AML-193 (cell line): ENCODE measurements at places on chromosomes 5 and 9.

DNA sequence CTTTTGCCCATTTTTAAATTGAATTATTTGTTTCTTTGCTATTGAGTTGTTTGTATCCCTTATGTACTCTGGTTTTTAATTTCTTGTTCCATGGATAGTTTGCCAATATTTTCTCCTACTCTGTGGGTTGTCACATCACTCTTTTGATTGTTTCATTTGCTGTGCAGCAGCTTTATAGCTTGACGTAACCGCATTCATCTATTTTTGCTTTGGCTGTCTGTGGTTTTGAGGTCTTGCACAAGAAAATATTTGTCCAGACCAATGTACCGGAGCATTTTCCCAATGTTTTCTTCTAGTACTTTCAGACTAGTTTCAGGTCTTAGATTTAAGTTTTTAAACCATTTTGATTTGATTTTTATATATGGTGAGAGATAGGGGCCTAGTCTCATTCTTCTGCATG, 36.2 kb upstream of the ZNF366 start:
- DNase-seq = no peak

GRCh38 chr9:72839085-72839484, 113.8 kb downstream of the ALDH1A1 start:
- no peak for DNase-seq

- DNase-seq = no peak
Observed at GRCh38 chr9:124489222-124489621, 18.0 kb downstream of the NR5A1 start.

GRCh38 chr5:169412831-169413230, 111.9 kb upstream of the SLIT3 start:
- DNase-seq = no peak

- no peak for DNase-seq
Observed at GRCh38 chr9:85909390-85909789, 31.6 kb upstream of the NAA35 start.

DNA sequence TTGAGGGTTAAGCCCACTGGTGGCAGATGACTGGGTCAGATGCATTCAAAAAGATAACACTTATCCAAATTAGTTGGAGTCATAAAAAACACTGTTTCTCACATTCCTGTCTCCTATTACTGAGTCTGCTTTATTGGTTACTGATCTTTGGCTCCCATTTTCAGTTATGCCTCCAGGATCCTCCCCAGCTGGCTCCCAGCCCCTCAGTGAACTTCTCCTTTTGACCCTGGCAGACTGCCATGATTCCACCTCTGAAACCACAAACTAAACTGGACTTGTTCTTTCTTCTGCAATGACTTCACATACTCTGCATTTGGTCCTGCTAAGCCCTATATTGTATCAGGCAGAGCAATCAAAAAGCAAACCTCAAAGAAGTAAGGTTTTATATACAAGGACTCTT, 860.8 kb upstream of the DMAC1 start:
- DNase-seq = peak; percentile 61

- DNase-seq = no peak
Observed at GRCh38 chr5:60463179-60463868, 236.6 kb downstream of the DEPDC1B start.

DNA sequence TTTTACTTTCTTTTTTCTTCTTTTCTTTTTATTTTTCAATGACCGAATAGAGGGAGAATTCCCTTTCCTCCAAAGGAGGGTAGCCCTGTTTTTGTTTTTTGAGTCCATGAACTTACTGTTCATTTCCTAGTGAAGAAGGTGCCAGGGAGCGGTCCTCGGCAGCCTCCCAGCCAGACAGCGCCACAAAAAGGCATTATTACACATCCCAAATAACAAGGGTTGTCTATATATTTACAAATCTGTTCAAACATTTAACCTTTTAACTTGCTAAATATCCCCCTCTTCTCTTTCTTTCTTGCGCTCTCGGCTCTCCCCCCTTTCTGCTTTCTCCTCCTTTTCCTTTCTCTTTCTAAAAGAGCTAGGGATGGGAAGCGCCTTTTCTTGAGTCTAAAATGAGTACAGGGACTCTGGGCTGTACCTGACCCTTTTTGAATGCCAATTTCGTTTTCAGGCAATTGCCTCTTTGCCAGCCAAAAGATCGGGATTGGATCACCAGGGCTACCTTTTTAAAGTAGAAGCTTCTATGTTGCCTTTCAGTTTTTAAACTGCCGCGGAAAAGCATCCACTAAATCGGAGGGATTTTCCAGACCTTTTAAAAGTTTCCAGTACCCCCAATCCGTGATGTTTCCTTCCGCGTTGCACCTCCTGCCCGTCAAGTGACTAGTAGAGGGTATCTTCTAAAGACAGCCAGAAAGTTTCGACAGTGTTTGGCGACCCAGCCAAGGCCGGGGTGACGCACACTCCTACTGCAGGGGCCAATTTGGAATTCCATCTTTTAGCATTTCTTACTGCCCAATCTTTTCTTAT, 125.6 kb downstream of the TMEM161B start:
- no peak for DNase-seq

- no peak for DNase-seq
Observed at GRCh38 chr5:153623751-153624450, 133.4 kb downstream of the GRIA1 start.

DNA sequence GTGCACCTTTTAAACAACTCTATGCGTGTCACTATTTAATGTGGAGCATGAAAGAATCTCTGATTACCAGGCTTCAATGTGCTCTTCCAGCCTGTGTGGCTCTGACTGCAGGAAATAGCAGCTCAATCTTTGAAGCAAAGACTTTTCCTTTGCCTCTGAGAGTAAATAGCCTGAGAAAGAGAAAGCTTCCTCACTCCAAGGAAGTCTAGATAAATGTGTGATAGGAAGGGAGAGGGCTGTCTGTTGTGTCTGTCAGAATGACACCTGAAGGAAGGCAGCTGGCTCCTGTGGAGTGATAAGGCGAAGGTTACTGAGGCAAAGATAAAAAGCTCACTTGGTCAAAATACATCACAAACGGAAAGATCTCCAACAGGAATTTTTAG, 205.3 kb upstream of the HAPLN1 start:
- no peak for DNase-seq

- no peak for DNase-seq
Observed at GRCh38 chr9:32627394-32627954, 8.0 kb downstream of the TAF1L start.

GRCh38 chr5:154072414-154073171, 33.8 kb downstream of the MFAP3 start:
- peak; percentile 70 for DNase-seq

DNA sequence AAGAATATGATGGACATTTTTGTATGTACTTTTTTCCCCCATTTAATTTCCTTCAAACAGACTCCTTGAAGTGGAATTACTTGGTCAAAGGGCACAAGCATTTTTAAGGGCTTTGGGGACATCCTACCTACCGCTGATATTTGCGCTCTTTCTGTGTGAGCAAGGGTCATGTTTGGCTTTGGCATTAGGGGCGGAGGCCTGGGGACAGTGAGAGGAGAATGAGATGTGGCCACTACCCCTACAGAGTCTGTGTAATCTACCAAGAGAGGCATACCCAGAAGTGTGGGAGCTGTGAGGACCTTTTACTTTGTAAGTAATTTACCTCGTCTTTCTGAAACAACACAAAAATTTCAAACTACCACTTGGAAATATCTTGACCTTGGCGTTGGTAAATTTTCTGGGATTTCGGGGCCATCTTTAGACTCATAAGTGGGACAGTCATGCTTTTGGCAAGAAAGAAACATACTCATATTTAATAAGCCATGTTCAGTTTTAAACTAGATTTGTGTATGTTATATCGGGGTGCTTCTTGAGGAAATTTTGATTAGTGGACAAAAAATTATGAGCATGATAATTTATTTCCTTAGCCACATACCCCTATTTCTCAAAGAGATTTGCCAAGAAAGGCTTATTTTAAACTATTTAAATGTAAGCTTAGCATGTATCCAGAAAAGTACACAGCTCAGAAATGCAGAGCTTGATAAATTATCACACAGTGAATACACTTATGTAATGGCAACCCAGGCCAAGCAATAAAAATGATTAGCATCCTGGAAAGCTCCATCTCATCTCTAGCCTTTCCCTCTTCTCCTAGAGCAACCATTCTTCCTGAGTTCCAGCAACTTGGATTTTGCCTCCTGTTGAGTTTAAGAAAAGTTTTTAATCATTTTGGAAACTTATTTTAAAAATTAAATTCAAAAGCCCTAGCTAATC, 63.6 kb downstream of the ARHGAP26 start:
- DNase-seq = no peak

DNA sequence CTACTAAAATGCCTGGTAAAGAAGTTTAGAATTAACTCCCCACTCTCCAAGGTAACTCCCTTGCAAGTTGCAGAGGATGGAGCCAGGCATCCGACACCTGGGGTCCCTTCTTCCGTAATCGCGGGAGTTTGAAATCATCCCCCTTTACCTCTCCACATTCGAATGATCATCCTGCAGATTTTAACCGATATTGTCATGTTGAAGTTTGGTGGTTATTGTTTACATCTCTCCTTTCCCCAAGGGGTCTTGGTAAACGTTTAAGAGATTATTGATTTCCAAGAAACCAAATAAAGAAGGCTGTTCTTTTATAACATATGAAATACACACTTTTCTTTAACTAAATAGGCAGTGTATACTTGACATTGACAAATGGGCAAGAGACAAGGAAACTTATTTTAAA, 26.7 kb downstream of the NR2F1 start:
- DNase-seq = no peak

- DNase-seq = no peak
Observed at GRCh38 chr9:37966412-37967013, 62.6 kb upstream of the SLC25A51 start.

DNA sequence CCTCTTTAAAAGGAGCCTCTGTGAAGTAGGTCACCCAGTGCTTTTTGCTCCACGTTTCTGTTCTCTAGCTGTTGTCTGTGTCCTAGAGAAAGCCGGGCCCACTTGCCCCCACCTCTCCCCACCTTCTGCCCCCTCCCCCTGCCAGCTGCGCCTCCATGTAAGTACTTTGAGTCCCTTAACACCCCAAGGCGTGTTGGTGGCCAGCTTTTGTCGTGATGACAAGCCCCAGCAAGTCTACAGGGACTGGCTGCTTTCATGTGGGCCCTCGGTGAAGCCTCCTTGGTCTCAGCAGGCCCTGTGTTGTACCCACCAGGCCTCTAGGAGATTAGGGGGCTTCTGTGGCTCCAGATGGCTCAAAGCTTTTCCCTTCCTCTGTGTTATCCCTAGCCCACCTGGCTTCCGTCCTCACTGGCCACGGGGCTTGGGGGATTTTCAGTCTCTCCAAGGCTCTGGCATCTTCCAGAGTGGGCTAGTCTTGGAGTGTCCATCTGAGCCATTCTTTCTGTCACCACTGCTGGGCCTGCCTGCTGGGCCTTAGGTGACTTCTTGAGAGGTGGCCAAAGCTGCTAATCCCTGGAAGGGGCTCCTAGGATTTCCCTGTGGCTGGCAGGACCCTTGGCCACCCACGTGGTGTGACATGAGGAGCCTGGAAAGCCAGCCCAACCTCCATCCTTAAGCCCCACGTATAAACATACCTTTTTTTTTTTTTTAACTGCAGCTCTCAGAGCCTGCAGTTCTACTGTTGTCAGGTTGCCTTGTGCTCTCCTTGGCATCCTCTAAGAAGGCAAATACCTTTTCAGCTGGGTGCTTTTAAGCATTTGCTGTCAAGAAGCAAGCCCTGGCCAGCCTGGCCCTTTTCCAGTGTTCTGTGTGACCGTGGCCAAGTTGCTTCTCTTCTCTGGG, 1.1 kb upstream of the NDST1 start:
- no peak for DNase-seq

DNA sequence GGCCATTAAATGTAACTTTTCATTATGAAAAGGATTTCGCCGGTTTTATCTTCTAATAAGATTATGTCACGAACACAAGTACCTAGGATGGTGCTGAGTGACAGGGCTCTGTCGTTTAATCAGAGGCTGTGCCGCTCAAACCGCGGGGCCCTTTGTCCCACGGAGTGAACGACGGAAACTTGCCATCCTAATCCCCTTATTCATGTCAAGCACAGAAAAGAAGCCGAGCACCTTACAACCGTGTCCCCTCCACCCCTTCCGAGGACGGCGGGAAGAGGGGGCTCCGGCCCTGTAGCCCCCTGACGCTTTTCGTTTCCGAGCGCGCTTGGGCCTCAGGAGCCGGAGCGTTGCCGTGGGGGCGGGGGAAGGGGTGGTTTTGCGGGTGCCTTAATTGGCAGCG, 11.2 kb downstream of the LMX1B start:
- no peak for DNase-seq

- no peak for DNase-seq
Observed at GRCh38 chr5:179438461-179438860, 93.2 kb upstream of the ADAMTS2 start.

GRCh38 chr5:113524927-113525326, 11.4 kb downstream of the YTHDC2 start:
- DNase-seq = peak; percentile 86

DNA sequence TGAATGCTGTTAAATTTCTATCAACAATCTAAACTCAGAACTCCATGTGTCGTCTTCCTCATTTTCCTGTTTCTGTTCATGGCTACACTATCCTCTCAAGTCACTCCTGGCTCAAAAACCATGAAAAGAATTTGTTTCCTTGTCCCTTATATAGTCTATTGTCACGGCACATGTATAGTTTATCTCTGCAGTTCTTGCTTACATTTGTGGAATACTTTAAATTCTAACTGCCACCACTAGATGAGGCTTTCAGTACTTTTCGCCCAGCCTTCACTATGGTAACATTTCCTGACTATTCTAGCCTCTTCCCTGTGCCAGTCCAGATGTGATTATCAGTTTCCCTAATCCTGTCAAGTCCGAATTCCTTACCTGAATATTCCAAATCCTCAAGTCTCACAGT, 34.6 kb downstream of the PKD2L2 start:
- no peak for DNase-seq

GRCh38 chr5:50873595-50874277, 207.3 kb downstream of the PARP8 start:
- no peak for DNase-seq

GRCh38 chr9:36891341-36891811, 142.7 kb downstream of the PAX5 start:
- no peak for DNase-seq

DNA sequence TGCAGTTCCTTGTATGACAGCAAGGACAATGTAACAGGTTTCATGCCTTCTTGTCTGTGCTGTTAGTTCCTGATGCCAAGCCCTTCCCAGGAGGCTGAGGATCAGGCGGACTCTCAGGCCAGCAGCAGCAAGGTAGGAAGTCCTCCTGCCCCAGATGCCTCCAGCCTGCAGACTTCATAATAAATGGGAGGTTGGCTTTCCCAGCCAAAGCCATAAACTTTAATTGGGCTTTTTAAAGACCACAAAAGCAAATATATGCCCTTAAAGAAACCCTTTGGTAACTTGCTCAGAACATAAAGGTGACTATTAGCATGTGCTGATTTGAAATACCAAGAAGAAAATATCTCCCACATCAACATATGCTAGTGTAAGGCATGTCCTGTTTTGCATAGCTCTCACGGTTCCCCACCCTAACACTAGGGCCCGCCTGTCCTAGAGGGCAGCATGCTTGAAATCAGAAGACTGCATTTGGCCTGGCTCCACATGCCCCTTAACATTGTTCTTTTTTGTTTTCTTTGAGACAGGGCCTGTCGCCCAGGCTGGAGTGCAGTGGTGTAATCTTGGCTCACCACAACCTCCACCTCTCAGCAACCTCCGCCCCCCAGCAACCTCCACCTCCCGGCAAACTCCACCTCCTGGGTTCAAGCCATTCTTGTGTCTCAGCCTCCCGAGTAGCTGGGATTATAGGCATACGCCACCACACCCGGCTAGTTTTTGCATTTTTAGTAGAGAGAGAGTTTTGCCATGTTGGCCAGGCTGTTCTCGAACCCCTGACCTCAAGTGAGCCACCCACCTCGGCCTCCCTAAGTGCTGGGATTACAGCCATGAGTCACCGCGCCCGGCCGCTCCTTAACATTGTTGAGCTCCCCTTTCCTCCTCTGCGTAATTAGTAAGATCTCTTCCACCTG, 44.6 kb upstream of the FCN1 start:
- DNase-seq = no peak

- no peak for DNase-seq
Observed at GRCh38 chr5:112159435-112159834, 259.6 kb downstream of the EPB41L4A start.
